Naive thymus-derived CD8-positive, alpha-beta T cell (primary cell): ENCODE measurements at places on chromosomes 2 and 18.

- DNase-seq, result no peak
Measured at GRCh38 chr18:22639026-22639463, 221.3 kb upstream of the CTAGE1 start.

- no peak for DNase-seq
Measured at GRCh38 chr2:153546358-153546757, 67.8 kb upstream of the RPRM start.

GRCh38 chr2:73088211-73088610, 16.7 kb upstream of the SFXN5 start:
- no peak for DNase-seq

DNA sequence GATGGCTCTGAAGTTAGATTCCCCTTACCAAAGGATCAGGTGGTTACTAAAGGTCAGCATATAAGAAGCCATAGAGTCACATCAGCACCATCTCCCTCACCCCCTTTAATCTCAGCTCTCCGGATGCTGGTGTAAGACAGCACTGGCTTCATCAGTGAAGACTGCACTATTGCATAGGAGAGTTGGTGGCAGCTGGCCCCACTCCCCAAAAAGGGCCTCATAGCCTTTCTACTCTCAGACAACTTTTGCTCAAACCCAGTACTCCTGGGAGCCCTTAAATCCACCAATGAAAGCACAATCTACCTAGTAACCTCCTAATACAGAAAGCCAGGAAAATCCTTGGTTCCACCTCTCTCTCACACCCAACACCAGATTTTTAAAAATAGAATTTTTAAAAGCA, 6.9 kb upstream of the DIPK1C start:
- DNase-seq, result no peak

DNA sequence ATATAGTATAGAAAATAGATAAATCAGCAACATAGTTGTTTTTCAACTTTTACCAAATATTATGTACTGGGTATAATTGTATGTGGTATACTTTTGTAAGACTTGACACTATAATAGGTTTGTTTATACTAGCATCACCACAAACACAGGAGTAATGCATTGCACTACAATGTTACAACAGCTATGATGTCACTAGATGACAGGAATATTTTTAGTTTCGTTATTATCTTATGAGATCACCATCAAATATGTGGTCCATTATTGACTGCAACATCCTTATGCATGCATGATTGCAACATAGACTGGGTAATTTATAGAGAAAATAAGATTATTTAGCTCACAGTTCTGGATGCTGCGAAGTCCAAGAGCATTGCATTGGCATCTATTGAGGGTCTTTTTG, 678.4 kb upstream of the ZNF804A start:
- DNase-seq, result no peak

DNA sequence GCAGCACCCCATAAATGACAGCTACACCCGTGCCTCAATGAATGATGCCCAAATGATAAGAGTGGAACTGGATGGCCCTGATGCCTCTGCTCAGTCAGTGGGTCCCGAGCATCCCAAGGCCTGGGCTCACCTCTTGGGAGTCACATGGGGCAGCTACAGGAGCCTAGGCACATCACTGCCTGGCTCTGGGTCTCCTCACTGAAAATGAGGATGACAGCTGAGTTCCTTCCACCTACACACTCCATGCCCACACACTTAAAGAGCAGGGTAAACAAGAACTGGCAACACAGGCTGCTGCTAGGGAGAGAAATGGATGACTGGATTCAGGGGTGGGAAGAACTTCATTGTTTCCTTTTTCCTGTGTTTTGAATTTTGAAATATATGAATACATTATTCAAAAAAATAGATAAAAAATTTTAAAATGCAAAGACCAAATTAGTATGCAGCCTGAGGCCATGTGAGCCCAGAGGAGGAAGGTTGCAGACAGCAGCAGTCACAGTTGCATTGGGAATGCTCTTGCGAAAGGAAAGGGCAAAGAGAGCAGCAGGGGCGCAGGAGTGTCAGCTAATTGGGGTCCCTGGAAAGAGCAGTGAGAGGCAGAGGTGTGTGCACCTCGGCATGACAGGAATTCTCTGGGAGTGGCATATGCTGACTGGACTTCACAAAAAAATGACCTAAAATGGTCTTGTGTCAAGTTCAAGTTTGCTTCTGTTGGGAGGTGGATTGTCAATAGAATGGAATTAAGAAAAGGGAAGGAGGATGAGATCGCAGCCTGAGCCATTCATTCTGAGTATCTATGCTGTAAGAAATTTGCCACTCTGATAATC, 327.1 kb downstream of the CELF4 start:
- no peak for DNase-seq

- no peak for DNase-seq
Measured at GRCh38 chr2:120052597-120052996, 39.7 kb downstream of the EPB41L5 start.
